IPS-NIHi11 (cell line): ENCODE measurements at places on chromosomes 12 and 14.
A peak's percentile ranks its signal among the peaks of the same experiment; 100 is the strongest.

GRCh38 chr14:43540948-43541347 lies 966.1 kb downstream of the FSCB start:
- peak; percentile 14 for DNase-seq

DNA sequence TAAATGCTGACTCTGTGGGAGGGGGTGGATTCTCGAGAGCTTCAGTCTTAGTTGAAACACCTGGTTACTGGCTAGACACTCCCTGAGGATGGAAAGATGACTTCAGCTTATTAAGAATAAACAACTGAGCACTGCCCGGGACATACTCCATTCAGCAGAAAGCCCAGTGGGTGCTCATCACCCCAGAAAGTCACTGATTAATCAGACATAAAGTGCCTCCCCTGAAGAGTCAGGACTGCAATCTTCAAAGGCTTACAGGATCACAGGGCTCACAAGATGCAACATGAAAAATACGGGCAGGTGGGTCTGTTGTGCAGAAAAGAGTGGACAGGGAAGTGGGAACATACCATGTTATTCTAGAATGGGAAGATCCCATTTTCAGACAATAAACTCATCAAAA lies 207.0 kb downstream of the CALM1 start:
- no peak for DNase-seq

DNA sequence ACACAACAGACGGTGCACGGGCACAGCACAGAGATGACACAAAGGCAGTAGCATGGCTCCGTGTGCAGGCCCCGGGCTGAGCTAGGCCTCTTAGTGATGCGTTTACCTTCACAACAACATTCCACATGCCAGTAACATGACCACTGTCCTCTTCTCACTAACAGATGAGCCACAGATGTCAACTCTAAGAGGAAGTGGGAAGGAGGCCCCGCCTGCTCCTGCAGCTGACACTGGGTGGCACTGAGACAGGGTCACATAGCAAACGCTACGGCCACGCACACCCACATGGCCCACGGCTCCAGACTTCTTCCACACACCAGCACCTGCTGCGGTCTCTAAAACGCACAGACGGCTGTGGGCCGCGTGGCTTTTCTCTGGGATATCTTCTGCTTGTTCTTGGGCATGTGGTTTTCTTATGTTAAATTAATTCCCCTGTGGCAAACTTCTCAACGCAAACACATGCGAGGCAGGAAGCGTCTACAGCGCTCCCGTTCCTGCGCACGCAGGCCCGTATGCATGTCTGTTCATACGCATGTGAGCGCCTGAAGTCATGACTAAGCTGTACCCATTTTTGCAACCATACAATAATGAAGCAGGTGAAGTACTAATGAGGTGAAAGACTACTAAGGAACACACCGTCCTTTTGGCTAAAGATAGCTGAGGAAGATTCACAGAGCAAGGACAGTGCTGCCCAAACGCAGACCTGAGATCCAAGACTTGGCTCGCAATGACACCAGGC lies 26.8 kb downstream of the AMN start:
- no peak for DNase-seq

DNA sequence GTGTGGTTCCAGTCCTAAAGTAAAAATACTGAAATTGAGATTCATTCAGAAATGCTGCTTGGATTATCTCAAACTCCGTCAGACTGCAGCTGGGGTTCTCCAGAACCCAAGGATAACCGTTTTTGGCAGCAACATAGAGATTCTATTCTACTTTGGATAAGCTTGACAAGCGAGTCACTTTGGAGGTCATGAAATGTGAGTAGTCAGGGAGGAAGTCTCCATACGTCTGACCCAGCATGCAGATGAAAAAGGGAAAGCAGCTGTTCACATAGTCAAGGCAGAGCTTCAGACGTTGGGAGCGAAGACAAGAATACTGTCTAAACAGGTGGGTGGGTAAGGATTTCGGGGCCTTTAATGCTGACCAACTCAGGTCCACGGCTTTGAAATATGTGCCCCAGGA lies 14.9 kb upstream of the HSP90B1 start:
- DNase-seq, result no peak

DNA sequence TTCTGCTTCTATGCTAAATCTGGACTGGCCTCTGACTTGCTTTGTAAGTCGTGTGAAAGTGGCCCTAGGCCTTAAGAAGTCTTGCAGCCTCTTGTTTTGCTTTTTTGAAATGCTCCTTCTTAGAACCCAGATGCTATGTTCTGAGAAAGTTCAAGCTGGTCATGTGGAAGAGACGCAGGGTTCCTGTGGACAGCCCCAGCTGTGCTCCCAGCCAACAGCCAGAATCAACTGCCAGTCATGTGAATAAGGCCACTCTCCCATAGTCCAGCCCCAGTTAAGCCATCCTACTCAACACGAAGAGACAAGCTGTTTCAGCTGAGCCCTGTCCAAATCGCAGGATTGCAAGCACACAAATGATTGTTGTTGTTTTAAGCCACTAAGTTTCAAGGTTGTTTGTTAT lies 37.3 kb upstream of the TBPL2 start:
- no peak for DNase-seq

DNA sequence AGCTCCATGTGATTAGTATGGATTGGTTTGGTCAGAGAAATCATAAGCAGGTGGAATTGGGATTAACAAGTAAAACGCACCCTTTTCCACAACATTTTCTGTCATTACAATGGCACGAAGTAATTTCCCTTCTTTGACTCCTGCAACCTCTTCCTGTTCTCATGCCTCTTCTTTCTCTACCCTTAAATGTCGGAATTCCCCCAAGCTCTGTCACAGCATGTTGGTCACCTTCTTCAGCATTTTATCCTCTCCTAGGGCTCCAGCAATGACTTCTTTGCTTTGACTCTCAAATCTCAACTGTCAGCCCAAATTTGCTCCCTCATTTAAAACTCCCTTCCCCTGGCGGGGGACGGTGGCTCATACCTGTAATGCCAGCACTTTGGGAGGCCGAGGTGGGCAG lies 5.3 kb upstream of the GRIP1 start:
- no peak for DNase-seq

- no peak for DNase-seq
These were observed 2.1 kb downstream of the HELB start for GRCh38 chr12:66304296-66304900.

DNA sequence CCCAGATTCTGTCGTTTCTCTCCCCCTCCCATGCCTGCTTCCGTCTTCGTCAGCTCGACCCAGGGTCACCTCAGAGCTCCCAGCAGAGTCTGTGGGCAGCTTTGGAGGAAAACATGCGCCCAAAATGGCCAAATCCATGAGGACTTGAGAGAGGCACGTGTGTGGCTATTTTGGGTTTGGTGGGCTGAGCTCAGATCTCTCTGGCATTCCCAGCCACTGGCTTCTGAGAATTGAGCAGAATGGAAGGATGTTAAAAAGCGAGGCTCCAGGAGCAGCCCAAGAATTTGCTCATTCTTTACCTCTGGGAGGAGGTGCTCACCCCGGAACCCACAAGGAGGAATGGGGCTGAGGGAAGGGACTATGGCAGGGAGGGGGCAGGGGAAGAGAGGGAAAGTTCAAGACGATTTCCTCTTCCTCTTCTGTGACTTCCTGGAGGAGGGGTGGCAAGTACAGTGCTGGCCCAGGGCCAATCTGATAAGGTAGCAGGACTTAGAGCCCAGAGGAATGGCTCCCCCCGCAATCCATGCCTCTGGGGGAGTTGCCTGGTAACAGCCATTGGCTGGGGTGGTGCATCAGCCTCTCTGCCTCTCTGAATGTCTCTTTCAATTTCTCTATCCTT lies 20.1 kb downstream of the TSPAN9 start:
- no peak for DNase-seq

DNA sequence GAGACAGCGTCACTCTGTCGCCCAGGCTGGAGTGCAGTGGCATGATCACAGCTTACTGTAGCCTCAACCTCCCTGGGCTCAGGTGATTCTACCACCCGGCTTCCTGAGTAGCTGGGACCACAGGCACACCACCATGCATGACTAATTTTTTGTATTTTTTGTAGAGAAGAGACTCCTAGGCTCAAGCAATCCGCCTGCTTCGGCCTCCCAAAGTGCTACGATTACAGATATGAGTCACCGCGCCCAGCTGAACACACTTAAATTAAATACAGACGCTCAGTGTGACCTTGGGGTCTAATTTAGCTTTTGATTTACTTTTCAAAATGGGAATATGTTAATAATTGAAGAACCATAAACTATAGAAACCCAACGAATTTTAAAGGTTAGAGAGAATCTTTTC lies 77.2 kb downstream of the C2CD5 start:
- no peak for DNase-seq

DNA sequence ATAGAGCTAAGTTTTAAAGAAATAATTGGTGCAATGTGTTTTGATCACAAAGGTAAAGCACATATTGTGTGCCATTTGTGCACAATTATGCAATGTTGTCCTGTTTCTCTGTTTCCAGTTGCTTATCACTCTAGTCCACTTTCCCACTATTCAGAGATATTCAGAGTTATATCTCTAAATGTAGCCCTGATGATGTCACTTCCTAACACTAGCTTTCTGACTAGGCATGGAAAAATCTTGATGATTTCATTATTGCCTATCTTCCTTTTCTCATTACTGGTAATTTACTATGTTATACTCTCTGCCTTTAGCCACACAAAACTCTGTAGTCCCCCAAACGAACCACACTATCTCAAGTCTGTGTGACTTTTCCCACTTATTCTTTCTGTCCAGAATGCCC lies 221.2 kb downstream of the TRHDE start:
- DNase-seq, result no peak

- DNase-seq, result no peak
These were observed 77.7 kb upstream of the KCNJ8 start for GRCh38 chr12:21852251-21852650.

- no peak for DNase-seq
These were observed 2.1 kb downstream of the DNAJC22 start for GRCh38 chr12:49348781-49349180.

GRCh38 chr14:104528496-104528895 lies 51.1 kb upstream of the C14orf180 start:
- DNase-seq, result peak; percentile 10

- DNase-seq, result no peak
These were observed 16.3 kb downstream of the MUCL1 start for GRCh38 chr12:54870617-54871016.

DNA sequence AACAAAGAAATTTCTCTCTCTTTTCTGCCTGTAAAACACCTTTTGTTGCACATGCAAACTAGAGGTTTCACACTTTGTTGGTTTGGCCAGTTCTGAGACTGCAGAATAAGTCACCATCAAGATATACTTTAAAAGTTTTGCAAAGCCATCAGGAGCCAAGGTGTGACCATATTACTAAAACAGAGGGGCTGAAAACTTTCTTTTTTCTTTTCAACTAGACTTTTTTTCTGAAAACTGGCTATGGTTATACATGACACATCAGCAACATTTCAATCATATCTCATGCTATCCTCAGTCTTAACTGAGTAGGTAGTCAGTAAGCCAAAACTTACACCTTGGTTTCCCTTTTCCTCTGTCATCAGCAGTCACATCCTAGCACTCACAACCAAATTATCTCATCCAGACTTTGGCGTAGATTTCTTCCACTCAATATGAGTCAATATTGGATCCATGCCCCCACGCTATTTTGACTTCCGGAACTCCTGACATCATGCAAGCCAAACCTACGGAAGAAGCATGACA lies 4.1 kb upstream of the IFNG start:
- DNase-seq, result no peak

- no peak for DNase-seq
These were observed 32.2 kb downstream of the BRAP start for GRCh38 chr12:111653596-111653995.

DNA sequence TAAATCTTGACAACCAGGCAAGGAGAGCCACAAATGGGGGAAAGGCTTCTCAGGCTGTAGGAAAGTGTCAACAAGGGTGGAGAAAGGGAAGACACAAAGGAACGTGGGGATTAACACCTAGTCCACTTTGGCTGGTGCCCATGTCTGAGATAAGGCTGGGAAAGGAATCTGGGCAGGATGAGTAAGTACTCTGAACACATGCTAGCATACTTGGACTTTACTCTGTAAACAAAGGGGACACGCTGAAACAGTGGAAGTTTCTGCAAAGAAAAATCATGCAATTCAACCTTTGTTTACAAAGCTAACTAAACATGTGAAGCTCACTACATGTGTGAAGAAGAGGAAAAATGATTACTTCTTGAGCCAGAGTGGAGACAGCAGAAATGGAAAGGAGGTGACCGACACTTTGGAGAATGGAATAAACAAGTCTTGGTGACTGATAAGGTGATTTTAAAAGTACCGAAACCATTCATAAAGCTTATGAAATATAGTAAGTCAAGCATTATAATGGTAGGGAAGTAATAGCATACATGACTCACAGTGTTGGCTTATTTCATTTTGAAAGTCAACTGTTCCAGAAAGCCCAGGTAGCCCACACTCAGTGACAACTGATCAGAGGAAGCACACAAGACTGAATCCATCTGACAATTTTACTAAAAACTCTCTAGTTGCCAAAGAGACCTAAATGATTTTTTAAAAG lies 13.2 kb downstream of the CPNE8 start:
- DNase-seq, result no peak

DNA sequence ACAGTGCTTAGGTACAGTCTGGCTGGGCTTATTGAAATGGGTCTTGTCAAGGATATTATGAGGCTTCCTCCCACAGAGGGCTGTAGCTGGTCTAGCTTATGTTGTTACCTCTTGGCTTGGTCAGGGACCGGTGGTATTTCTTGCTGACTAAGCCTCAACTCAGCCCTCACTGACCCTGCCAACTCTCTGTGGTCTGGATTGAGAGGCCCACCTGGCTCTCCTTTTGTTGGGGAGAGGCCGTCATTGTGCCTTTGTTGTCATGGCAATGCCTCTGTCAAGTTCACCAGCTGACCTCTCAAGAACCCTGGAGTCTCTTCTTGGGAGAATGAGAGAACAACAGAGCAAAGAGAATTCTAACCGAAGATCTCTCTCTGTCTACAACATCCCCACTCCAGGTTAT lies 245.6 kb upstream of the NPAS3 start:
- peak; percentile 16 for DNase-seq

DNA sequence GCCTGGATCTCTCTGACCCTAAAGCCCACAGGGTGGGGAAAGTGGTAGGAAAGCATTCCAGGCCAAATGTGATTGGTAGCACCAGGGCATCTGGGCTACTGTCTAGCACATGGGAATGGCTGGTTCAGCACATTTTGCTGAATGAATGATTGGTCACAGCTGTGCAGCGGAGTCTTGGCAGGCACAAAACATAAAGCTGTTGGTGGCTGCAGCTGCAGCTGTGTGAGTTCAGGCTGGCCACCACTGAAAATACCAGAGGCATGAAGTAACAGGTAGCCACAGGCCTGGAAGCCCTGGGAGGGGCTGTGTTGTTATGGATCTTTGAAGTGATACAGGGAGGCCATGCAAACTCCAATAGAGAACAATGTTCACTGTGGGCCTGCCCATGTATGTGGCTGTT lies 72.7 kb downstream of the MYRFL start:
- DNase-seq, result peak; percentile 56

DNA sequence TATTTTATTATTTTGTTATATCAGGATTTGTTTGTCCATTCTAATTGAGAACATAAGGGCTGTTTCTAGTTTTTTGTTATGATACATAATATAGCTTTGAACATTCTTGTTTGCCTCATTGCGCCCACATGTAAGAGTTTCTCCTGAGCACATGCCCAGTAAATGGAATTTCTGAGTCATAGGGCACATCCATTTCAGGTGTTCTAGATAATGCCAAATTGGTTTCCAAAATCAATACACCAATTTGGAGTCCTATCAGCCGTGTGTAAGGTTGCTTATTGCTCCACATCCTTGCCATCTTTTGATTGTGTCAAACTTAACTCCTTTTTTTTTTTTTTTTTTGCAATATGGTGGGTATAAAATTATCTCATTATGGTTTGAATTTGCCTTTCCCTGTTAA lies 97.9 kb upstream of the RESF1 start:
- no peak for DNase-seq
